ENCODE measurements at places on chromosomes 5 and 9. TPM values are rescaled to one million over a fixed set of nuclear protein-coding genes. Genes with fewer than 3 reads are reported as not detected.

- no peak overlapping the region for H3K4me3 ChIP-seq
- no peaks in the 10 kb centered on the region for H3K36me3 ChIP-seq
- no peaks in the 10 kb centered on the region for H3K27me3 ChIP-seq
- no peak for DNase-seq
- H3K27ac ChIP-seq = no peak overlapping the region
These were observed 206.4 kb upstream of the EGFLAM start for GRCh38 chr5:38051711-38052511.

The ZNF366 gene
- not detected for polyA plus RNA-seq

DNA sequence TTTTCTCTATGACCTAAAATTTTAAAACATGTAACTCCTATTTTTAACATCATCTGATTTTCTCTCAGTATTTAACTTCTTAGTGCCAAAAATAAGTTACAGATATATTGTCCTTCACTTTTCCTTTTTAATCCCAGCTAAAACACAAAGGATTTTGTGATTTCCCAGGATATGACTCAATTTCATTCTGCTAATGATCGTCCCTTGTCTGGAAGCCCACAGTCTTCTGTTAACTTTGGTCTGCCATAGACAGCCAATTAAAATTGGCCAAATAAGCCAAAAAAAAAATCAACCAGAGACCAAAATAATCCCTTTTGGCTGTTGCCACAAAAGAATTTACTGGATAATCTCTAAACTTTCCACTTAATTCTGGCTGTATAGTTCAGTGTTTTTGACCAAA, 124.5 kb upstream of the FST start:
- no peak for DNase-seq
- H3K27me3 ChIP-seq = no peaks in the 10 kb centered on the region
- H3K4me1 ChIP-seq = no peaks in the 10 kb centered on the region

DNA sequence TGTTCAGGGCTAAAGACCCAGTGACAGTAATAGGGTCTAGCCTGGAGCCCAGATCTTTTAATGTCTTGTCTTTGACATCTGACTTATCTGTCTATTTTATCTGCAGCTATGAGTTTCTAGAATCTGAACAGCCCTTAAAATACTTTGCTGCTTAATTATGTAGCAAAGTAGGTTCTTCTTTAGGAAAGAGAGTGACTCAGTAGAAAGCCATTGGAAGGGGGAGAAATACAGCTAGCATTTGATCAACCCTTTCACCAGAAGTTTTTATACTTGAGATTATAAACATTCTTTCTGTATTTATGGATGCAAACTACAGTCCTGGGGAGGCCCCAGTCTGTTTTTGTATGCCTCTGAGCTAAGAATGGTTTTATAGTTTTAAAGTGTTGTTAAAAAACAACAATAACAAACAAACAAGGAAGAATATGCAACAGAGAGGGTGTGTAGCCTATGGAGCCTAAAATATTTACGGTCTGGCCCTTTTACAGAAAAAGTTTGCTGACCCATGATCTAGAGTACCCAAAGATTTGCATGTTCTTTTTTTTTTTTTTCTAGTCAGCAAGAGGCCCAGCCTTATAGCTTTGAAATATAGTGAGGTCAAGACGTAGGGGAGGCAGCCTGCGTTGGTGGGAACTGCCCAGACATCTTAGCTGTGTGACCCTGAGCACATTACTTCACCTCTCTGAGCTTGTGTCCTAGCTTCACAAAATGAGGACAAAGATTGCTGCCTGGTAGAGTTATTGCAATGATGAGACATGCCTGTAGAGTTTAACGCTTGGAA, 9.7 kb downstream of the GSN start:
- no peaks in the 10 kb centered on the region for H3K36me3 ChIP-seq
- no peak overlapping the region for H3K27ac ChIP-seq
- H3K27me3 ChIP-seq = no peaks in the 10 kb centered on the region
- no peak for DNase-seq
- H3K4me1 ChIP-seq = no peaks in the 10 kb centered on the region

- H3K27me3 ChIP-seq = no peaks in the 10 kb centered on the region
- H3K27ac ChIP-seq = no peak overlapping the region
- no peaks in the 10 kb centered on the region for H3K36me3 ChIP-seq
These were observed 66.7 kb downstream of the IL6ST start for GRCh38 chr5:55927861-55928655.

DNA sequence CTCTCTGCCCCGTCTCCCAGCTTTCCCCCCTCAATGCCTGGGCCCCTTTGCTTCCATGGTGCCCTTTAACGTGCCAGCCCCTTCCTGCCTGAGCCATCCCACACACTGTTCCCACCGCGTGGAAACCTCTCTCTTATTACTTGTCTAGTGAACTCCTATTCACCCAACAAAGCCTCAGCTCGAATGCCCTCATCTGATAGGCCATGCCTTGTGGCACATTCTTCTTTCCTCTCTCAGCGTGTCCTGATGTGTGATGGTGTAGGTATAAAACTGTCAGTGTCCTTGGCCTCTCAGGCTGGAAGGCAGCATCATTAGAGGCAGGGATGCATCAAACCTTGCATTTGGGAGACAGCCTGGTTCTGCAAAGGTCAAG, 152.3 kb downstream of the OLFM1 start:
- DNase-seq = no peak
- no peaks in the 10 kb centered on the region for H3K36me3 ChIP-seq
- H3K4me1 ChIP-seq = no peaks in the 10 kb centered on the region

DNA sequence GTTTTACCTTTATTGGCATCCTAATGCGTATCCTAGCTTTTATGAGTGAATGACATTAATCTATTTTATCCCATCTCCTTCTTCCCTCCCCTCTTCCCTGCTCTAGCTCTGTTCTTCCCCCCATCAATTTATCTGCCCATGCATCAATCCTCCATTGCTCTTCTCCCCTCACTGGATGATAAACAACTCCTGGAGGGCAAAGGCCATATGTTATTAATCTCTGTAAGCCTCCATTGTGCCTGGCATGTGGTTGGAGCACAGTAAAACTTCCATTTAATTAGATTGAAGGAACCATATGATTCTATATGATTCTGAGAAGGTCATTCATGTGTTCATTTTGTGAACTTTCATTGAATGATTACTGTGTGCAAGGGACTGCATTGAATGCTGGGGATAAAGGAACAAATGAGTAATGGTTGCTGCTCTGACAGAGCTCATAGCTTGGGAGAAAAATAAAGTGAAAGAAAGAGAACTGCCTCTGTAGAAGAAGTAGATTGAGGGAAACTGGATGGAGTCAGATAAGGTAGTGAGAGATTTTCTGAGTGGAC, 85.0 kb downstream of the MEGF10 start:
- H3K4me1 ChIP-seq = no peaks in the 10 kb centered on the region
- no peaks in the 10 kb centered on the region for H3K27me3 ChIP-seq
- H3K27ac ChIP-seq = no peak overlapping the region
- H3K4me3 ChIP-seq = no peak overlapping the region
- no peaks in the 10 kb centered on the region for H3K36me3 ChIP-seq

DNA sequence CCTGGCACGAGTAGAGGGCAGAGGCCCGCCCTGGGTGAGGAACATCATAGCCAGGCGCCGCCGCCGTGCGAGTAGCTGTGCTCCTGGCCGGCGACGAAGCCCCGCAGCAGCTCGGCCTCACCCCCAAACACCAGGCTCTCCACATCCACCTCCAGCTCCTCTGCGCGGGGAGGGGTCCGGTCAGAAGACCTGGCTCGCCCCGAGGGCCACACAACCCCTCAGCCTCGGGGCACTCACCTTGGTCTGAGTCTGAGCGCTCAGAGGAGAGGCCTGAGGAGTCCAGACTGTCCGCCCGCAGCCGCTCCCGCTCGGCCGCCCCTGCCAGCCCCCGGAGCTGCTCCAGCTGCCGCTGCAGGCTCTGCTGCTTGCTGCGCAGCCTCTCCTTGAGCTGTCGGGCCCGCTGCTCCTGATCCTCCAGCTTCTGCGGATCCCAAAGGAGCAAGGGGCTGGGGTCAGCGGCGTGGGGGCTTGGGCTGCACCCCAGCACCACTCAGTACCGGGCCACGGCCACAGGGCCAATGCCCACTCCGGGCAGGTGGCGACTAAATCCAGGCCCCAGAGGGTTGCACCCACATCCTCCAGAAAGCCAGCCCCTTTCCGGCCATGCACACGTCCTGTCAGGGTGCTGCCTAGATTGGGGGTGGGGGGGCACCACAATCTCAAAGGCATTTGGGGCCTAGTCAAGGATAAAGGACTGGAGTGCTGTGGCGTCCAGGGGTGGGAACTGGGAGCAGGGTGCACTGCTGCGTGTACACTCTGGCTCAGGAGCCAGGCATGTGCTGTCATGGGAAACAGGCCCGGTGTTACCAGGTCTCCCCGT, 3.9 kb downstream of the MXD3 start:
- H3K4me1 ChIP-seq = peaks cover 66% of the 10 kb centered on the region
- H3K36me3 ChIP-seq = peaks cover 10% of the 10 kb centered on the region
- H3K4me3 ChIP-seq = no peak overlapping the region
- H3K27me3 ChIP-seq = no peaks in the 10 kb centered on the region

GRCh38 chr9:130078547-130078946, 24.8 kb downstream of the GPR107 start:
- no peak for DNase-seq
- H3K27me3 ChIP-seq = no peaks in the 10 kb centered on the region
- no peaks in the 10 kb centered on the region for H3K4me1 ChIP-seq
- H3K4me3 ChIP-seq = no peak overlapping the region

- H3K27ac ChIP-seq = no peak overlapping the region
- H3K36me3 ChIP-seq = no peaks in the 10 kb centered on the region
- H3K4me1 ChIP-seq = no peaks in the 10 kb centered on the region
- no peak overlapping the region for H3K4me3 ChIP-seq
- no peak for DNase-seq
These were observed 95.8 kb upstream of the RETREG1 start for GRCh38 chr5:16712620-16713019.

- no peak for DNase-seq
- H3K27ac ChIP-seq = no peak overlapping the region
- H3K4me3 ChIP-seq = no peak overlapping the region
These were observed 1.3 kb upstream of the NFIB start for GRCh38 chr9:14314929-14315874.

DNA sequence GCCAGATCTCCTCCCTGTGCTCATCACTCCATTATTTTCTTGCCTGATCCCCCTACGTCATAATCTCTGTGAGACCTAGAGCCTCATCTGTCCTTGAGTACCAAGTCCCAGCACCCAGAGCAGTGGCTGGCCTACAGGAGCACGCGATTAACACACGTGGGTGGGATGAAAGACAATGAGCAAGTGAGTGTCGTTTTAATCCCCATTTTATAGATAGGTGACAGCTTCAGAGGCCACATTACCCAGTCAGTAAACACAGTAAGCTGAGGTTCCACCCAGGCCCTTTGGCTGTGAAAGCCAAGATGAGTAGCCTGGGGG, 17.3 kb downstream of the TRUB2 start:
- peaks cover 10% of the 10 kb centered on the region for H3K36me3 ChIP-seq
- no peak for DNase-seq
- H3K27ac ChIP-seq = no peak overlapping the region
- H3K4me3 ChIP-seq = no peak overlapping the region

DNA sequence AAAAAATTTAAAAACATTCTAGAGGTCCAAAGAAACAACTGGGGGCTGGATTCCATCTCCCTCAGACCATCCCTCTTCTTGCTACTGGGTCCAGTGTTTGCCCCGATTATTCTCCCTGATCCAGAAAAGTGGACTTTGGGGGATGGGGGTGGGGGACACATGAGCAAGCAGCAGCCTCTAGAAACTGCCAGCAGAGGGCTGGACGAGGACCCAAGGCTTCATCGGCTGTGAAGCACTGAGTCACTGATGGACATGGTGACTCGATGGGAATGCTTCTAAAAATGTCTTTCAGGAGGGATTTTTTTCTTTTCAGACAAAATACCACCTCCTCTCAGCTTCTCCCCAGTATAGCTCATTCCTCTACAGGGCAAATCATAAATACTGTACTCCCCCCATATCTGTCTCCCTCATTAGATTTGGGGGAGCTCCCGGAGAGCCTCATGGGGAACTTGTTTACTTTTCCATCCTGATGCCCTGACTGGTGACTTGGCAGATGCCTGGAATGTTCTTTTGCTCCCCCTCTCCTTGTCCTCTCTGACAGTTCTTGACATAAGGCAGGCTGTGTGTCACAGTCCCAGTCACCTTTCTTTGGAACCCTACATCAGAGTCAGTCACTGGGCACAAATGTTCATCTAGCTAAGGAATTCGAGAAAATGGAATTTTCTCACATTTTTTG, 67.2 kb upstream of the STC2 start:
- H3K27ac ChIP-seq = no peak overlapping the region
- no peaks in the 10 kb centered on the region for H3K36me3 ChIP-seq
- no peaks in the 10 kb centered on the region for H3K27me3 ChIP-seq
- H3K4me1 ChIP-seq = no peaks in the 10 kb centered on the region
- DNase-seq = no peak
- no peak overlapping the region for H3K4me3 ChIP-seq

The ECM2 gene
- not detected for polyA plus RNA-seq

The KCNN2 gene
- polyA plus RNA-seq = not detected

- no peak overlapping the region for H3K4me3 ChIP-seq
- peaks cover 6% of the 10 kb centered on the region for H3K4me1 ChIP-seq
- no peak for DNase-seq
- no peak overlapping the region for H3K27ac ChIP-seq
- H3K36me3 ChIP-seq = no peaks in the 10 kb centered on the region
- peaks cover 10% of the 10 kb centered on the region for H3K27me3 ChIP-seq
These were observed 131.2 kb upstream of the LPCAT1 start for GRCh38 chr5:1654786-1655495.

DNA sequence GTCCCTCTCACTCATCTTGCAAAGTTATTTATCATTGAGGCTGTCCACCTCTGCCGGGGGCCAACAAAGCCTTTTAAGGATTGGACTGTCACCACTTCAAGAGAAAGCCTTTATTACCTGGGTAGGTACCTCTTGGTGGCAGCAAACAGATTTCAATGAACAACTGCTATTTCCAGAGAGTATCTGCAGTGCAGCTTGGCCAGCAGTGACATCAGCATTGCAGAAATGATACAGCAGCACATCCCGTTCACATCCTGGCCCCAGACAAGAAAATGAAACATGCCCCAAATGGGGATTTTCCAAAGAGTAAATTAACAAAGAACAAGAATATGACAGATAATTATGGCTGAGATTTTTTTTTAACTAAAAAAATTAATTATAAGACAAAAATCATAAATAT, 2.3 kb upstream of the SPATA6L start:
- H3K4me1 ChIP-seq = peaks cover 50% of the 10 kb centered on the region
- H3K27ac ChIP-seq = no peak overlapping the region
- H3K27me3 ChIP-seq = no peaks in the 10 kb centered on the region

The GALT gene
- polyA plus RNA-seq = 81.9 TPM

- H3K36me3 ChIP-seq = no peaks in the 10 kb centered on the region
- H3K27me3 ChIP-seq = no peaks in the 10 kb centered on the region
- no peak overlapping the region for H3K27ac ChIP-seq
These were observed 21.7 kb downstream of the ITGA2 start for GRCh38 chr5:53010814-53011213.

Data from CD4-positive, alpha-beta memory T cell (primary cell).